NCI-H446 (cell line): ENCODE measurements at places on chromosomes 2 and 18.

DNA sequence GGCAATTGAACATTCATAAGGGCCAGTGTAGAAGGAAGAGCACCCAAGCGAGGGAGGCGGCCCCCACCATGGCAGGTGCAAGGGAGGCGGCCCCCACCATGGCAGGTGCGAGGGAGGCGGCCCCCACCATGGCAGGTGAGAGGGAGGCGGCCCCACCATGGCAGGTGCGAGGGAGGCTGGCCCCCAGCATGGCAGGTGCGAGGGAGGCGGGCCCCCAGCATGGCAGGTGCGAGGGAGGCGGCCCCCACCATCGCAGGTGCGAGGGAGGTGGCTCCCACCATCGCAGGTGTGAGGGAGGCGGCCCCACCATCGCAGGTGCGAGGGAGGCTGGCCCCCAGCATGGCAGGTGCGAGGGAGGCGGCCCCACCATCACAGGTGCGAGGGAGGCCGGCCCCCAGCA lies 24.7 kb upstream of the GPC1 start:
- no peak for DNase-seq

DNA sequence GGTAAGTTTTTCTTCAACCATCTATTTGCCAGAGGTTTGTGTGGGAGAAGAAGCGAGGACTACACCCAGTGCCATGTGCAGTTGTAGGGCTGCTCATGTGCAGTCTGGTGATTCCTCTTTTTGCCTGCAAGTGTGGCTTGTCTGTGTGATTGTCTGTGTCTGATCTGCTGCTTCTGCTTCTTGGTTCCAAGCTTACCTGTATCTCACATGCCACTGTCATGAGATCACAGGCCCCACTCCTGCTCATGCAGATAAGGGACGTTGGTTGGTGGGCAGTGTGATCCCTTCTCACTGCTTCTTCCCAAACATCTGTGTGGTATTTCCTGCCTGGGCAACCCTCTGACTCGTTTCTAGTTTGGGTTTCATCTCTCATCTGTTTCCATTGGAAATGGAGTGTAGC lies 27.1 kb downstream of the RRM2 start:
- no peak for DNase-seq

DNA sequence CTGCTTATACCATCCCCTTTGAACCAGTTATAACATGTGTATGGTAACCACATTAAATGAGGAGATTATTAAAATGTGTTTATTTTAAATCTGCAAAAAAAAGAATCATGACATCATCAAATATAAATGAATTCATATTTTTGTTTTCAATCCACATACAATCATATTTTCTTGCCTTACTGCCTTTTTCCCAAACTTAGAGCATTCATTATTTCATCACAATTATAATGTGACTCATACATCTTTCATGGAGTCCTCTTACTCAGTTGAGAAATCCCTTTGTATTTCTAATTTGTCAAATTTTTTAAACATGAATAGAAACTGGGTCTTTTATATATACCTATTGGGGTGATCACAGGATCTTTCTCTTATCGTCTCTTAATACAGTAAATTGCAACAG lies 909.6 kb downstream of the DSC3 start:
- no peak for DNase-seq

- no peak for DNase-seq
Measured at GRCh38 chr2:233221378-233222063, 30.0 kb upstream of the ATG16L1 start.

DNA sequence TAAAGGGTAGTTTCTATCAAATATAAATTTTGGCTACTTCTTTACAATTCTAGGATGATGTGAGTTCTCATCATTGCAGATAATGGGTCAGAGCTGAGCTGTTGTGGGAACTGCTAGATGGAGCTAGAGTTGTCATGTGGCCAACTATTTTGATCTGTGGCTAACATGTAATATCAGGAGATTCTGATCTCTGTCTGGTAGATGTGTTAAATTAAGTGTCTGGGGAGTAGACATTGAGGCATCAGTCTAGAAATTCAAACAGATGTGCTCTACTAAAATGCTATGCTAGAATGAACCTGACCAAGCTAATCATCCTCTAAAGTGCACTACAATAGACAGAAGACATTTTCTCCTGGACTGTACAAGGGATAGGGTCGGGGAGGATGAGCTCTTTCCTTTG lies 30.3 kb upstream of the DARS1 start:
- DNase-seq: no peak
